Fibroblast of the conjunctiva (primary cell): ENCODE measurements at places on chromosomes 1 and 21.

- no peak for DNase-seq
Measured at GRCh38 chr1:79603843-79604242, 597.3 kb upstream of the ADGRL4 start.

DNA sequence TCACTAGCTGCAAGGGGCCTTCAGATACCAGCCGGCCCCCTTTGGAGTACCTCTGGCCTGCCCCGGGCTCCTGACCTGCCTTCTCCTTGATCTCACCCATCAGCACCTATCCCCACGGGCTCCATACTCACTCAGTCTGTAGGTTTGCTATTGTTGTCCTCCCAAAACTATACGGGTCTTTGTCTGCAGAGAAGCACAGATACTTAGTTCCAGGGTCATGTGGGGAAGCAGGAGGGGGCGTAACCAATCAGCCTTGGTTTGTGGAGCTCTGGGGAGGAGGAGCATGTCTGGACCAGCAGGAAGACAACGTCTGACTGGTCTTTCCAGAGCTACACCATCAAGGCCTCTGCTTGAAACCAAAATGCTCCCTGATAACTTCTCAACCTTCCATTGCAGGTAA is 15.2 kb downstream of the TMEM63A start:
- DNase-seq = no peak

GRCh38 chr1:88272216-88272615 is 411.9 kb upstream of the PKN2 start:
- no peak for DNase-seq

DNA sequence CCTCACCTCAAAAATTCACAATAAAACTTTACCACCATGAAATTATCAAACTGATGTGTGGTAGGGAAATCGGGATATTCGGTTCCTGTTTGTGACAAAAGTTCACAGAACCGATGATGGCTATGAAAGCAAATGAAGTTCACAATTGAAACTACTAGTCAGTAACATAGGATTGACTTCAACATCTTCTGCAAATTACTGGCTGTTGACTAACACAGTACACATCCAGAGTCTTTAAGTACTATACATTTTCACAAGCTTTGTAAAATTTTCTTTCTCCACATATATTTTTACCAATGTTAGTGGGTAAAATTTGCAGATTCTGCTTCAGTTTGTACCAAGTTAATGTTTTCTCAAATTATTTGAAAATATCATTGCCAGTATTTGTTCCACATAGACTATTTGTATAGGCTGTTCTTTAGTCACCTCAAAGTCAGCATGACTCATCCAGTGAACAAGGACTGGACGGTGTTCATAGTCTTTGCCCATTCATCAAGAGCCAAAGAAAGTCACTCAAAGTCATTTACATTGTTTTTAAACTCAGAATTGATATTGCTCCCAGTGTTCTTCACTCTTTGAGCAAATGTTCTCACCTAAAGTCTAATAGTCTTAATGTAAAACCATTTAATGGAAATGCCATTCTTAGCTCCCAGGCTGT is 213.4 kb downstream of the USP25 start:
- DNase-seq = no peak

DNA sequence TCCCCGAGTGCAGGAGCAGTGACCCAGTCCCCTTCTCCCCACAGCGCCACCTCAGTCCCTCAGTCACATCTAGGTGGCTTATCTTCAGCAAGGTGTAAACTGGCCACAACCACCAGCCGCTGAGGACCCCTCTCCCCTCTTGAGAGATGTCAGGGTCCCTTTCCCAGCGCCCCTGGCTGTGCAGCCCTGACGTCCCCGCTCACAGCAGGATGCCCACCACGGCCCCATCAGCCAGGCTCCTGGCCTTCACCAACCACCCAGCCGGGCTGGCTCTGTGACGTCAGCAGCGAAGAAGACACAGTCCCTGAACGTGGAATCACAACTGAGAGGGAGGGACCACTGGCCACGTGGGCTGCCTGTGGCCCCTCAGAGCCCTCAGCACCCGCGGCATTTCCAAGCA is 249.4 kb downstream of the NPHP4 start:
- no peak for DNase-seq

DNA sequence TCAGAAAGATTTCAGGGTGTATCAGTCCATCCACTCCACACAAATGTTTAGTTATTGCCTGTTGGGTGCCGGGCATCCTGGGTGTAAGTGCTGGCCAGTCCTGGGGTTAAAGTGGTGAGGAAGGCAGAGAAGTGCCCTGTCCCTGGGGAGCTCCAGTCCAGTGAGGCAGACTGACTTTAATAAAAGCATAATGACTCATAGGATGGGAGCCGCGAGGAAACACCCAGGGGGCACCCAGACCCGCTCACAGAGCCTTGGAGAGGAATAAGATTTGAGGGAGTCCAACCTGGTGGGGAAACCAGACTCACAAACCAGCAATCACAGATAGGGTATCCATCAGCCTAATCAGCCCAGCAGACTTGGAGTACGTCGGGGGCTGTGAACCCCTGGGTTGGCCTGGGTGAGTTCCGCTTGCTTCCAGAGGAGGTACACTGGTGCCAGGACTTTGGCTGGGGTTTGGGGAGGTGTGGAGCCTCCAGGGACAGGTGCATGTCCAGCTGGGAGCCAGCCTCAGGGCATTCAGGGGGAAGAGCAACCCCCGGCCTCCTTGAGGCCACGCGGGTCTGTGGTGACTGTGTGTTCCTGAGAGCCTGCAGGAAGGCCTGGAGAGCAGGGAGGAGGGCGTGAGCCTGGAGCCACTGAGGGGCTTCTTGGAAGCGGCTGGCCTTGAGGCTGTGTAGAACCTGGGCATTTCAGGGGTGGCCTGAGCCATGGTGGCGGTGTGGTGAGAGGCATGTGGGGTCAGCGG is 3.7 kb downstream of the PEAR1 start:
- DNase-seq = no peak

GRCh38 chr1:2454227-2454626 is 21.9 kb upstream of the PLCH2 start:
- DNase-seq = no peak

DNA sequence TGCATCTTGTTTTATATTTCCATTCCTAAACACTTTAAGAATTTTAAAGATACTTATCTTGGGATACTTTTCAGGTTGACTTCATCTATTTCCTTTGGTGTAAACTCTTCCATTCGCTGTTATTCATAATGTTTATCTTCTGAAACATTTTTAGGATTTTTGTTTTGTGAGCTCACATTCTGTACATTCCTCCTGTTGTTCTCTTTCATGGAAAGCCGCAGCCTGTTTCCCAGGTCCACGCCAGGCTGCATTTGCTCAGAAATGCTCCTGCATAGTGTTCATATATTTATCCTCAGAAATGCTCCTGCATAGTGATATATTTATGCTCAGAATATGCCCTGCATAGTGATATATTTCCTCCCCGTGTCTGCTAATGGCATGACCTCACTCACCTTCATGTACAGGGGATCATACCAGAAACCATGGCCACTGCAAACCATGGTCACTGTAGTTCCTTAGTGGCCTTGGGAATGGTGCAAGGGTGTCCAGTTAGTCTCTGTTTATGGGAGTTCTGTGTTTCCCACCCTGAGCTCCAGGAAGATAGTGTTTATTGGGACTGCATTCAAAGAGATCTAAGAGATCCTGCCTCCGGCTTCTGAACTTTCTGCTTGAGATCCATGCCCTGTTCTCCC is 153.9 kb upstream of the GREM2 start:
- DNase-seq = no peak

- peak; percentile 89 for DNase-seq
Measured at GRCh38 chr21:38984982-38985567, 179.3 kb downstream of the ETS2 start.

- no peak for DNase-seq
Measured at GRCh38 chr1:201632364-201632952, 93.5 kb downstream of the NAV1 start.

DNA sequence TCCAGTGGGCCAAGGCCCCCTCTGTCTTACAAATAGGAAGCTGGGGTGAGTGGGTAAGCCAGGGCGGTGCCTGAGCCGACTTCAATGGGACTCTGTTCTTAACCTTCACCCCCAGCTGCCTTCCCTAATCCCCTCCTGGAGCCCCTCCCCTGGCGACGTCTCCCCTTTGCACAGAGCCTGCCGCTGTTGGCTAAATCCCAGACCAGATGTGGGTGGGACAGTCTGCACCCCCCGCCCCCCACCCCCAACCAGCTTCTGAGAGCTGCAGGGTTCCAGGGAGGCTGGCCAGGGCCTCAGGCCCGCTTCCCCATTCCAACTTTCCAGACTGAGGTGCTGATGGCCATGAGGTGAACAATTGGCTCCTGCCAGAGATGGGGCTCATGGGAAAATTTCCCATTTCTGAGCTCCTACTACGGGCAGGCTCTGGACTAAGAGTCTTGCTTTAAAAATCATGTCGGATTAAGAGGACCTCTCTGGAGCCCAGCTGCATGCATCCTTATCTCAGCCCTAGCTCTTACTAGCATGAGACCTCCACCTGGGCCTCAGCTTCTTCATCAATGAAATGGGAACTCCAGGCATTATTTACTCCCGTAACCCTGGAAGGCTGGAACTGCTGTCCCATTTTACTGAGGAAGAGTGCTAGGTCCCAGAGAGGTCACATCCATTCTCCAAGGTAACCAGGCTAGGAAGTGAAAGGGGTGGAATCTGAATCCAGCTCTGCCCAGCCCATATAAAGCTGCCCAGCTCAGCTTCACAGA is 6.4 kb downstream of the COL8A2 start:
- DNase-seq = no peak

GRCh38 chr1:19044975-19045831 is 88.7 kb upstream of the IFFO2 start:
- no peak for DNase-seq

GRCh38 chr21:35414507-35415139 is 365.5 kb upstream of the RUNX1 start:
- DNase-seq = no peak

GRCh38 chr1:113683384-113684152 is 75.7 kb downstream of the PHTF1 start:
- DNase-seq = no peak

DNA sequence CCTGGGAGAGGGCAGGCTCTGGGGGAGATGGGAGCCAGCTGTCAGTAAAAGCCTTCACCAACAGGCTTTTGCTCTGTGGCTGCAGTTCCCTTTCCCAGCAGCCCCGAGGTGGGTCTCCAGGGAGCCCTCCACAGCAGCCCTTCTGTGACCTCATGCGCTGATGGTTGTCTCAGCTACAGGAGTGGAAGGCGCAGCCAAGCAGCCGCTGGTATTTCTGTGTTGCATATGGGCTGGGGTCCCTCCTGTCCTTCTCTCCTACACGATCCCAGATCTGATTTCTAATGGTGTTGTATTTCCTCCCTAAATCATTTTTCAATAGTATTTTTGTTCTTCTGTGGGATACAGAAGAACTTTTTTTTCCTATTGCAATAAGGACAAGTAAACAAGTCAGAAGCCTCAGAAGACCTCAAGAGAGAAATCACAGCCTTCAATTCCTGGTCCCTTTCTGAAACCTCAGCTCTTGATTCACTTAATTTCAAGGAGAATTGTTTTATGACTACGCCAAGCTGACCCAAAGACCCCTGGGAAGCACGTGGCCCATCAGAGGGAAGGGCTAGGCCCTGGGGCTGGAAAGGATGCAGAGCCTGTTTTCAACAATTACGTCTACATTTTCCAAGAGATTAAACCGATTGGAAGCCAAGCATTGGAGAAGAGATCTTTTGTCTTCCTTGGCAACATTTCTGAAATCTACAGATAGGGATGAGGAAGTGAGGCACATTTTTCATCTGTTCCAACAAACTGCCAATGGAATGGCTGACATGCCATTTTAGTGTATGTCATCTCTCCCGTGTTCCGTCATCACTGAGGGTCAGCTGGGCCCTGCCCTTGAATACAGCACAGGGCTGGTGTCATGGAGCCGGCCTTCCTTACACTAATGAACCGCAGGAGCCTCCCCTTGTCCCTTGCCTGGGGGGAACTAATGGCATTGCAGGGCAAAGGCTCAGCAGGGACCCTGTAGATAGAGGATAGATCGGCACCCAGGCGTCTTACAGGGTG is 42.0 kb upstream of the SCCPDH start:
- DNase-seq = no peak

- no peak for DNase-seq
Measured at GRCh38 chr1:204819495-204819894, 51.2 kb upstream of the NFASC start.

DNA sequence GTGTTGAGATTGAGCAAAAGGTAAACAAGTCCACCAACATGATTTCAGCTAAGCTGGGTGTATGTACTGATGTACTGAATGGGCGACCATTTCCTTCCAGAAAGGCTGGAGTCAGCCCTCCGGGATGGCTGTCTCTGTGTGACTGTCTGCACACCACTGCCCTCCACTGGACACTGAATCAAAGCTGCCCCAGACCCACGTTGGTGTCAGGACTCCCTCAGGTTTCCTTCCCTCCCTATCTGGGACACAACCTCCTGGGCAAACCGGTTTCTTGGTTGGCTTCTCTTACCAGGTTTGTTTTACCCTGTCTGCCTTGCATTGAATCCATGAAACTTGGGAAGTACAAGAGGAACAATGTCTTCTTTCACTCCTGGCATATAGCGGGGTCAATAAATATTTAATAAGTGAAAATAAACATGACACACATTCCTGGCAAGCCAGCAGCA is 5.3 kb upstream of the SRP9 start:
- peak; percentile 88 for DNase-seq

DNA sequence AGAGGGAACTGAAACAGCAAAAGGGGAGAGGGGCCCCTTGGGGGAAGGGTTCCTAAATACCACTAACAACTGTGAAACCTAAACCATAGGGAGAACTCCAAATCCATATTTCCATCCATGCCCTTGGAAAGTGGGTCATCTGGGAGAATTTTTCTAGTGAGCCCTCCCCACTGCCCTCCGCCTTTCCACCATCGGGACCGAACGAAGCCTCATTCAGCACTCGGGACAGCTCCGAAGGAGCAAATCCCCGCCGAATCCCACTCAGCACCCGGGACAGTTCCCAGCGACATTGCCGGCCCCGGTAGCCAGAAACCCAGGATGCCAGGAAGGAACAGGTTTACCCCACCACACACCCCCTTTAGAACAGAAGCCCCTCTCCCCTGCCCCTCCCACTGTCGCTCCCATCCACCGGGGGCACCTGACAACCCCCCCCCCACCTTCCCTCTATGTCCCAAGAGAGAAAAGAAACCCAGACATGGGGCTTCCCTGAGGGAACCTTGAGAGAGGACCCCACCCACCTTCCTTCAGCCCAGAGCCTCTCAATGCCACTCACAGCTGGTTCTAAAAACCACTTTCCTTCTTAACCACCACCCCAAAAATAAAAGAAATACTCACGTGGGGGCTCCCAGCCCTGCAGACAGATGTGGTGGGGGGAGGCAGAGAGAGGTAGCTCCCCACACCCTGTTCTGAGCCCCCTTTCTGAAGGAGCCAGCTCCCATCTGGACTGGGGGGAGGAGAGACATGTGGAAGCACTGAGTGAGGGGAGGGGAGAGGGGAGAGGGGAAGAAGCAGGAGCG is 4.5 kb downstream of the DLGAP3 start:
- DNase-seq = peak; percentile 5

DNA sequence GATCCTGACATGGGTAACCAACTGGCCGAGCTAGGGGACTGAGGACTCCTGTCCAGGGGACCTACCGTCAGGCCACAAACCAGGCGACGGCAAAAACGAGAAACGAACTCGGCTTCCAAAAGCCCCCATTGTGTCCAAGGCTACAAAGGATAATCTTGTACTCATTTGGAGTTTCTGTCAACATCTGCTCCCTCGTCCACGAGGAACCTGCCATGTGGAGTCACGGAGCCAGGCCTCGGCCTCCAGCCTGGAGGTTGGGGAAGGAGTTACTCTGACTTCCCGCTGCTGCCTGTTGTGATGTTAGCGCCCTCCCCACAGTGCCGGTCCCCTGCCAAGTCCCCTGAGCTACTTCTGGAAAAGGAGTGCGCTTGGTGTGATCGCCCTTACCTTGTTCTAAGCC is 7.3 kb downstream of the KRTAP10-1 start:
- DNase-seq = no peak
